ENCODE measurements at places on chromosomes 13 and 19.

DNA sequence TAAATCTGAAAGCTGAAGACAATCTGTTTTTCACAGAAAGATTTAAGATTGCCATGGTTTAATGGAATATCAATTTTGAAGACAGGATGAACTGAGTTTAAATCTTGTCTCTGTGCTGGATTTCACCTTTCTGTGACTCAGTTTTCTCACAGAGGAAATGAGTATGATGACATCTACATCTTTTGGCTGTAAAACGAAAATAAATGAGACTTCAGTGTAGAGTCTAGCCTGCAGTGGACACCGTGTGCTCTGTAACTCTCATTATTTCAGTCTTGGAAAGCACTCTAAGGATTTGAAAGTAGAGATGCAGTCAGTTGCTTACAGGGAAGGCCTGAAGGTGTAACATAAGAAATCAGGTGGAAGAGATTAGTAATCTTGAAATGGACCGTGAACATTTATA, 150.4 kb downstream of the NALCN start:
- no peak for DNase-seq

DNA sequence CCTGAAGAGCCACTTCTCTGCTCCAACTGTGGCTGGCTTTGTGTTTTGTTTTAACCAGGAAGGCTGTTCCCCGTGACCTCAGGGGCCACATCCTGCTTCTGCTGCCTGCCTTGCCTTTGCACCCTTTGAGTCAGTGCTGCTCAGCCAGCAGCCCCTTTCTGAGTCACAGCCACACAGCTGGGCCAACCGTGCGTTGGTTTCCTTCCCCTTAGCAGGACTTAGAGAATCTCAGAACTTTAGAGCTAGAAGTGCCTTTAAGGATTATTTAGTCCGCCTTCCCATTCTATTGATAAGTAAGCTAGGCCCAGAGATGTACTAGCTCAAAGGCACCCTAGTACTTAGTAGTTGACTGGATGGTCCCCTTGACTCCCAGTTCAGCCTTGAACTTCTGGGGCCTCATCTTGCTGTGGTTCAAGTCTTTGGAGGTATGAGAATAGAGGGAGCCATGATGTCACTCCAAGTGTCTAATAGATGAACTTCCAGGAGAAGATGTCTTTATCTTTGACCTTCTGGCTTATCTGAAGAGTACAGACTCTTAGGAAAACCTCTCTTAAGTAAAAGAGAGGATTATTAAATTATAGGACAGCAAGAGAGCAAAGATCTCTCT, 8.0 kb downstream of the RGCC start:
- peak; percentile 95 for DNase-seq

GRCh38 chr13:28831117-28831516, 11.0 kb downstream of the MTUS2 start:
- no peak for DNase-seq

GRCh38 chr13:50309882-50310594, 294.8 kb downstream of the KCNRG start:
- DNase-seq = peak; percentile 22

DNA sequence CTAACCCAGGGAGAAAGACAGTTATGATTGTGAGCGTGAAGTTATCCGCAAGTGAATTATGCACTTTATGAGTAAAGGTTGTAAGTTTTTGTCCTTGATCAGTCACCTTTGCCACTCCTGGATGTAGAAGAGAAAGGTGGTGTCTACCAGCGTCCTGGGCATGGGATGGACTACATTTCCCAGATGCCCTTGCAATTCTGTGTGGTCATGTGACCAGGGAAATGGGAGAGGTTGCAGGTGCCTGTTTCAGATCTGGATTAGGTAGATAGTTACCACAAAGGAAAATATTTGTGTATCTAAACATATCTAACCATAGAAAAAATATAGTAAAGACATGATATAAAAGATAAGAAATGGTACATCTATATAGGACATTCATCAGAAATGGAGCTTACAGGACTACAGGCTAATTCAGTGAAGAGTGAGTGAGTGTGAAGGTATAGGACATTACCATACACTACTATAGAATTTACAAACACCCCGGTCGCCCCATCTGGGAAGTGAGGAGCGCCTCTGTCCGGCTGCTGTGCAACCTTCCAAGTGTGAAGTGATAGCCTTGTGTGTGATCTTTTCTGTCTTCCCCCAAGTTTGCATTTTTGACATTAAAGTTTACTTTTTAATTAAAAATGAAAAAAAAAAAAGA, 51.6 kb upstream of the CACNA1A start:
- DNase-seq = no peak

- DNase-seq = no peak
These were observed 11.2 kb downstream of the ACTN4 start for GRCh38 chr19:38658462-38659306.

DNA sequence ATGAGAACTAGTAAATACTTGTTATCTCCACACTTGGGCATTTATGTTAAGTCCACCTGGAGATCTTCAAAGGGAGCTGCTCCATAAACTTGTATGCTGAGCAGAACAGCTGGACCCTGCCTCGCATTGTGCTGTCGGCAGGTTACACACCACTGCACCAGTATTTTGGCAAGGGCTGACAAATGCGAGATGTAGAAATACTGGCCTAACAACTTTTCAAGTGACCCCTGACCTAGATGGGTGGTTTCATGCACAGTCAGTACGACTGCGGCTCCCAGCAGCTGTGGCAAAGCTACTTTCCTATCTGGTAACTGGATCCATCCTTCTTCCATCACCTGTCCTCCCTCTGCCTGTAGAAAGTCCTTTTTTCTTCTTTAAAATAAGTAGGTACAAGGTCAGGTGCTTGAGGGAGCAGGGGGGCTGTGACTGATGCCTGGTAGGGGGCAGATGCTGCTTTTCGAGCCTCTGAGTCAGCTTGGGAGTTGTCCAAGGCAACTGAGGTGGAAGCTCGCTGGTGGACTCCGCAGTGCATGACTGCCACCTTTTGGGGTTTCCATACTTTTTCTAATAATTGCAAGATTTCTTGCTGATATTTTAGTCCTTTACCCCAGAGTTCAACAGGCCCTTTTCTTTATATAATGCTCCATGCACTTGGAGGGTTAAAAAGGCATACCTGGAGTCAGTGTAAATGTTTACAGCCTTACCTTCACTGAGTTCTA, 86.8 kb downstream of the SLC25A15 start:
- no peak for DNase-seq

GRCh38 chr19:14650161-14650560, 24.5 kb downstream of the ADGRE3 start:
- no peak for DNase-seq

- DNase-seq = no peak
These were observed 16.2 kb downstream of the MOB3A start for GRCh38 chr19:2079865-2080301.

DNA sequence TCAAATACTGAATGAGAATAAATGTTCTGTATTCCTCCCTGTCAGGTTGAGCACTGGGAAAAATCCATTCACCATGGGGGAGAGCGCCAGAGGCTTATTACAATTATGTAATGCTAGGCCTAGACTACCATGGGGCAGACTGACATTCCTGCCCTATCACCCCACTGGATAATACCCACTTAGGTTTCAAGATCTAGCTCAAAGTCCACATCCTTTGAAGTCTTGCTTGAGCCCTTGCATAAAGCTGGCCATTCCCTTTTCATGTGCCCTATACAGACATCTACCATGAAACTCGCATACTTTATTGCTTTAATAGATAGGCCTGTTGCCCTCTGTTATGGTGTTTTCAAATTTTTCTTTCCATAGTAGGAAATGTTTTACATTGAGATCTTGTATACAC, 149.3 kb downstream of the RGCC start:
- DNase-seq = no peak

- DNase-seq = no peak
These were observed 7.7 kb downstream of the IRF2BP1 start for GRCh38 chr19:45878043-45878794.

DNA sequence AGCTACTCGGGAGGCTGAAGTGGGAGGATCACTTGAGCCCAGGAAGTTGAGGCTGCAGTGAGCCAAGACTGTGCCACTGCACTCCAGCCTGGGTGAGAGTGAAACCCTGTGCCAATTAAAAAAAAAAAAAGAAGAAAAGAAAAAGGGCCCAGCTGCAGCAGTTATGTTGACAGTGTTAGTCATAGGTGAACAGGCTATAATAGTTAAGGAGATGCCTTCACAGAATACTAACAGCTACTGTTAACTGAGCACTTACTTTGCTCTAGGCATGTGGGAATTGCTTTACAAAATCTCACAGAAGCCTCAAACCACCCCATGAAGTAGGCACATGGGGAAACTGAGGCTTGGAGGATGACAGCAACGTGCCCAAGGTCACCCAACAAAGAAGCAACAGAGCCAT, 3.9 kb downstream of the FBXO17 start:
- no peak for DNase-seq

DNA sequence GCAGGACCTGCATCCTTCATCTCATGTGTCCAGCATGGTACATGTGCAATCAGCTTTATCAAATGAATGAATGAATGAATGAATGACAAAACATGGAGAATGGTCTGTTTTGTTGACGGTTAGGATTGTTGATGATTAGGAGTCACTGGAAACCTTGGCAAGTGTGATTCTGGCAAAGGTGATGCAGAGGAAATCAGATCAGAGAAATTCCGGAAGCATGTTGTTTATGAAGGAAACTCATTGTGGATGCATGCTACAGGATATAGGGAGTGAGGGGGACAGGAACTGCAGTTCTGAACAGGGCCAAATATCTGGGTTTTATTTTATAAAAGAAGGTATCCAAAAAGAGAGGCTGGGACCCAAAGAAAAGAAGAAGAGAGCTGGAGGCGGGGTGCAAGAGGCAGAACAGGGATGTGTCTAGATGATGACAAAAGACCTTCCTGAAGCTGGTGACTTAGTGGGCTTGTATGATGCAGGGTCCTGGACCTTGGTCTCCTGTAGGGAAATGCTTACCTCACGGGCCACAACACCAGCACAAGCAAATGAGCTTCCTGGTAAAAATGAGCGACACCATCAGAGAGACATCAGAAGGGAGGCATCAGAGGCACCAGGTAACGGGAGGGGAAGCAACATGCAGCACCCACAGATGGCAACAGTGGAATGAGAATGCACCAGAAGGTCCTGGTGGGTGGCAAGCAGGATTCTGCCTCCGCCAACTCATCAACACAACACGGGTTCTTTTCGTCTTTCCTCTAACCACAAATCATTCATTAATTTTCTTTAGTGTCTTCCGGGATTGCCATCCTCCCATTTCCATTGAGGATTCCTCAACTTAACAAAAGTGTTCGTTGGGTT, 159.6 kb downstream of the FOXO1 start:
- no peak for DNase-seq

- DNase-seq = peak; percentile 69
These were observed 124.1 kb downstream of the PCCA start for GRCh38 chr13:100212904-100213553.

DNA sequence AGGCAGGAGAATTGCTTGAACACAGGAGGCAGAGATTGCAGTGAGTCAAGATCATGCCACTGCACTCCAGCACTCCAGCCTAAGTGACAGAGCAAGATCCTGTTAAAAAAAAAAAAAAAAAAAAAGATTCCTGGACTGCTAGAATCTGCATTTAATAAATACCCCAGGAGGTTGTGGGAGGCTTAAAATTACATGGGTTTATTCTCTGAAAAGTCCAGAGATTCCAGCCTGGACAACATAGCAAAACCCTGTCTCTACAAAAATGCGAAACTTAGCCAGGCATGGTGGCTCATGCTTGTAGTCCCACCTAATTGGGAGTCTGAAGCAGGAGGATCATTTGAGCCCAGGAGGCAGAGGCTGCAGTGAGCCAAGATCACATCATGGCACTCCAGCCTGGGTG, 9.5 kb upstream of the SLC1A5 start:
- DNase-seq = no peak

DNA sequence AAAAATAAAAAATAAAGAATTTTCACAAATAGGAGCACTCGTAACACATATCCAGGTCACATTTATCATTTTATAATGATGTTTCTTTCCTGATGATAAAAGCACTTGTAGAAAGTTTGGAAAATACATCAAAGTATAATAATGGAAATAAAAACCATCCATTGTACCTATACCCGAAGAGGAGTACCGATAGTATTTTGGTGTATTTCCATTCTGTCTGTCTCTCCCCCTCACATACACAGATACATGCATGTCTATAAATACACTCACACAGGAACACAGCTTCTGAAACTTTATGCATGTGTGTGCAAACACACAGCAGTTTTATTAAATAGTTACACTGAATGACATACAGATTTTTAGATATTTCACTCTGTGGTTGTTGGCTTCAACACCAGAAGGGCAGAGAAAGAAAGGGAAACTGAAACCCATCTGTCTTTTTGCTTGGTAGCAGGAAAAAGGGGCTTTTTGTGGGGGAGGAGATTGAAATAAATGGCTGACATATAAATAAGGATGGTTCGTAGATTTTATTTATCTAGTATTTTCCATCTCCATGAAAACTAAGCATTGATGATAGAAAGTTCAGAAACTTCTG, 114.8 kb downstream of the LRCH1 start:
- DNase-seq = peak; percentile 58

- no peak for DNase-seq
These were observed 37.1 kb downstream of the PCCA start for GRCh38 chr13:100125946-100126345.

DNA sequence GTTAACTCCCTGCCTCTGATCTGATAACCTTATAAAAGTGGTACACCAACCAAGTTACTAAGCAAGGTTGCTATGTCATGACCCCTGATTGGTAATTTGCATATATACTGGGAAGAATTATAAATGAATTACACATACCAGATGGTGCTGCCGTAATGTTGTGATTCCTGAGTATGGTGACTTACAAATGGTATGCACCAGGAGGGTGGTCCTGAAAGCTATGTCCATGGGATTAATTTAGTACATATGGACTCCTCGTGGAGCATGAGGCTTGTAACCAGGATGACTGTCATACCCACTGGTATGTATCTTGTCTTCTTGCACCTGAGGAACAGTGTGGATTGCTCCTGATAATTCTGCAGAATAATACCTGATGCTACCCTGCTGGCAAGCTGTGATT, 240.6 kb downstream of the GPC6 start:
- DNase-seq = no peak

DNA sequence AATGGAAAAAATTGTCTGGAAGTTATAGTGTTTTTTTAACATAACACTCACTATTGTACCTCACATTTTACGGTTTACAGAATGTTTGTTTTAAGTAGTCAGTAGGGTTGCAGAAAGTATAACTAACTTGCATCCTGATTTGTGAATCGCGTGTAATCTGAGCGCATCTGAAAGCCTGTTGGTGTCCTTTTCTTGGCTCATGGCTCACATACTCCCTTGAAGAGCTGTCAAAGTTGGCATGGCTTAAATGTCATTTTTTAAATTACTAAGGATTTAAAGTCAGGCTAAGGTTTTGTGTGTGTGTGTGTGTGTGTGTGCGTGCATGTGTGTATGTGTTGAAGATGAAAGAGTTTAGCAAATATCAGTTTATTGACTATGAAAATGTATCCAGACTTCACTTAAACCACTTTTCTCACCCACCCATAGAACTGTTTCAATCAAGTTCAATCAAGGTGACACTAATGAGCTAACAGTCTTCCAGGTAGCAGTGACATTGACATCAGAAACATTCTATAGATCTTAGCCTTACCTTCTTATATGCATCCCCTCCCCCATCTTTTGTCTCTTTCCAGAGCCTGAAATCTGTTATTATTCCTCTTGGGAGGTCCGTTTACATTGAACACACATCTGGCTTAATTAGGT, 480.4 kb upstream of the SGCG start:
- DNase-seq = no peak

- DNase-seq = peak; percentile 4
These were observed 20.5 kb upstream of the SLC7A10 start for GRCh38 chr19:33245948-33246708.
